Immature natural killer cell (primary cell): ENCODE measurements at places on chromosomes 1 and 21.

- no peak for DNase-seq
Measured at GRCh38 chr1:199151634-199152425, 513.0 kb downstream of the PTPRC start.

DNA sequence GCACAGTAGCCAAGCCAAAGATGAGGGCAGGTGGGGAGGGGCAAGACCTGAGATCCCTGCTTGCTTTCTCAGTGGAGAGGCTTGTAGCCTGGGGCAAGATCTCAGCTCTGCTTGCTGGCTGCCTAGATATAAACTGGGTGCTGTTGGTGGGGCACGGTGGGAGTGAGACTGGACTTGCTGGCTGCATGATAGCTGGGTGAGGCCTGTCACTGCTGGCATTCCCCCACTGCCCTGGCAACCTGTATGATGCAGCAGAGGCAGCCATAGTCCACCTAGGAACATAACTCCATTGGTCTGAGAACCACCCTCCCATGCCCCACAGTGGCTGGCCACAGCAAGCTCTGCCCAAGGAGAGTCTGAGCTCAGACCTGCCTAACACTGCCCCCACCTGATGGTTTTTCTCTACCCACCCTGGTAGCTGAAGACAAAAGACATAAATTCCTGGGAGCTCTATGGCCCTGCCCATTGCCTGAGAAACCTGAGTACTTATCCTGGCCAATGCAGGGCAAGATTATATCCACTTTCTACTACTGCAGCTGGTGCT is 261.9 kb upstream of the DEPDC1 start:
- no peak for DNase-seq

DNA sequence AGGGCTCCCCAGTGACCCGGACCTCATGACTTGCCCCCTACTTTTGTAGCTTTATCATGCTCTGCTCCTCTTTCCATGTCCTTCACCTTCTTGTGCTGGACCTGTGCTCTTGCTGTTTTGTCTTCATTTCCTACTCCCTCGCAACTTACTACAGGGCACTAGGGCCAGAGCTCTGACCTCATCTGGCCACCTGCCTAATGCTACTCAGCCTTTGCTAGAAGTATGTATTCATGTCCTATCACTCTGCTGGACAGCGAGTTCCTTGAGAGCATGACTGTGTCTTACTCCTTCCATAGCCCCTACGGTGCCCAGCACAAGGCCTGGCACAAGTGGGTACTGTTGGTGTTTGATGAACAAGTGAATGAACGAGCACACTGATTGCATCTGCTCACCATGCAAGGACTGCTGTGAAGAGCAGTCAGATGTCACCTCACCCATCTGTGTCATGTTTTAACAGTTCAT is 1.9 kb downstream of the MTFR1L start:
- no peak for DNase-seq

DNA sequence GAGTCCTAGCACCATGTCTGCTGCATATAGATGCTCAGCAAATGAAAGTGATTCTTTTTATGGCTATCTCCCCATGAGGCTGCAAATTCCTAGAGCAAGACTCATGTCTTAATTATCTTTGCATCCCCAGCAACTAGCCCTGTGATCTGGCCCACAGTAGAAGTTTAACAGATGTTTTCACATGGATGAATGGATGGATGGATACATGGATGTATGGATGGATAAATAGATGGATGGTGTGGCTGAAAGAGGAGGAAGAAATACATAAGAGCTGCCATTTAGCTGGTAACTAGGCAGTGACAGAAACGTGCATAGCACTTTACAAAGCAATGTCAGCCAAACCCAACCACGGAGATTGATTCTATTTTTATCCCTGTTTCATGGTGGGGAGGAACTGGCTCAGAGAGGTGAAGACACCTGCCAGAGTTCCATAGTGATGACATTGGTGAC is 32.7 kb upstream of the ZBTB40 start:
- no peak for DNase-seq

DNA sequence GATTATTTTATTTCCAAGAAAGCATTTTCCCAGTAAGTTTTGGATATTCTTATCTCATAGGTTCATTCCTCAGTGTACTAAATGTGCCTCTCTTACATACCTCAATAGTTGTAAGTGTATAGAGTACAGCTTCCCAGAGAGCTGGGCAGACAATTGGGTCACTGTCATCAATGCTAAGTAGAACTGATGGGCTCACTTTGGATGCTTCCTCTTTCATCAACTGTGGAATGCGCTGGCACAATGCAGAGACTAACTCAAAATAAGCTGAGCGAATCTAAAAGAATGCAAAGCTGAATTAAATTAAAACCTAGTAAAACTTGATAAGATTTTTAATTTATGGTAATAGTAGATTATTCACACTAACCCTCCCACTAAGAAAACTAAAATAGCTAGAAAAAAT is 21.5 kb downstream of the LTN1 start:
- no peak for DNase-seq

GRCh38 chr1:149962039-149962647 is 25.5 kb upstream of the MTMR11 start:
- peak; percentile 61 for DNase-seq

GRCh38 chr21:37686991-37687810 is 229.1 kb downstream of the KCNJ6 start:
- DNase-seq: no peak

DNA sequence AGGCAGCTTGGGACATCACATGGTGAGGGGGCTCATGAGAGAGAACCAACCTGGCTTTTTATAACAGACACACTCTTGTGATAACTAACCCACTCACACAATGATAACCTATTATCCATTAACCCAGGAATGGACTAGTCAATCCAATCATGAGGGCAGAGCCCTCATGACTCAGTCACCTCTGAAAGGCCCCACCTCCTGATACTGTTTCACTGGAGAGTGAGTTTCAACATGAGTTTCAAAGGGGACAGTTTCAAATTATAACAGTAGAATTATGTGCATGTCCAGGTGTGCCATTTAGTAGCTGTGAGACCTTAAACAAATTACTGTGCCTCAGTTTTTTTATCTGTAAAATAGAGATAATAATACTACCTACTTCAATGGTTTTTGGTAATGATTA is 47.6 kb upstream of the PPP2R5A start:
- DNase-seq: no peak

GRCh38 chr1:175380521-175381300 is 188.1 kb upstream of the KIAA0040 start:
- DNase-seq: no peak

- no peak for DNase-seq
Measured at GRCh38 chr1:181079382-181079781, 9.1 kb upstream of the IER5 start.

GRCh38 chr1:225318706-225319575 is 108.9 kb downstream of the LBR start:
- DNase-seq: peak; percentile 3

GRCh38 chr1:31576201-31576669 is at the start of gene TINAGL1:
TINAGL1 (plus strand) TSS chr1:31576515; CDS start chr1:31577149, 634 bp downstream.
- no peak for DNase-seq

DNA sequence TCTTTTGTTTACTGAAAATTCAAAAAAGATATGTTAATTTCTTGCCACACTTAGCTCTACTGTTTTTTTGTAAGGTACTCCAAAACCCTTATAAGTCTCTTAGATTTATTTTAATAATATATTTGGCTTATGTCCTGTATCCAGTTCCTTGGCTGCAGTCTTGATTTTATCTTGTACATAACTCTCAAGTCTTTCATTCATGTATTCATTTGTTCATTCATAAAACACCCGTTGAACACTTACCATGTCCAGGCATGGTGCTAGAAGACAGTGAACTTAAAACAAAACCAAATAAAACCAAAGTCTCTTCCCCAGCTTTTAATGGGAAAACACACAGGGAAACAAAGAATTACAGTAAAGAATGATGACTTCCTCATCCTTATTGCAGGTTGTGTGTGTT is 215.8 kb downstream of the FGGY start:
- DNase-seq: no peak

DNA sequence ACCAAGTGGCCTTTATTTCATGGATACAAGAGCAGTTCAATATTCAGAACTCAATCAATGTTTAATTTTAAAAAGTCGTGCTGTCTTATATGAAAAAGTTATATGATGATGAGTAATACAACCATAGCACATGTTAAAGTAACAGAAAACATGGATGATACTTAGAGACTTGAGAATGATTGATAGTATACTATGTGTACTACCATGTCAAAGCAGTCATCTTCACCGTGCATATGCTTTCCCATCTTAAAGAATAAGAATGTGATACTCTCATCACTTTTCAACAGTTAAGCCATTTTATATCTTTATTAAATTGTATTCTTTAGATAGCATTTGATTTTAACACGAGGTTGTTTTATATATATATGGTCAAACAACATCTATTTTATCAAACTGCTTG is 535.9 kb upstream of the ADAMTS5 start:
- DNase-seq: no peak

GRCh38 chr1:227560393-227561173 is 2.8 kb upstream of the ZNF678 start:
- no peak for DNase-seq

GRCh38 chr1:236480758-236481436 is 42.9 kb upstream of the LGALS8 start:
- DNase-seq: no peak

GRCh38 chr1:77796695-77797405 is 17.4 kb downstream of the MIGA1 start:
- no peak for DNase-seq

DNA sequence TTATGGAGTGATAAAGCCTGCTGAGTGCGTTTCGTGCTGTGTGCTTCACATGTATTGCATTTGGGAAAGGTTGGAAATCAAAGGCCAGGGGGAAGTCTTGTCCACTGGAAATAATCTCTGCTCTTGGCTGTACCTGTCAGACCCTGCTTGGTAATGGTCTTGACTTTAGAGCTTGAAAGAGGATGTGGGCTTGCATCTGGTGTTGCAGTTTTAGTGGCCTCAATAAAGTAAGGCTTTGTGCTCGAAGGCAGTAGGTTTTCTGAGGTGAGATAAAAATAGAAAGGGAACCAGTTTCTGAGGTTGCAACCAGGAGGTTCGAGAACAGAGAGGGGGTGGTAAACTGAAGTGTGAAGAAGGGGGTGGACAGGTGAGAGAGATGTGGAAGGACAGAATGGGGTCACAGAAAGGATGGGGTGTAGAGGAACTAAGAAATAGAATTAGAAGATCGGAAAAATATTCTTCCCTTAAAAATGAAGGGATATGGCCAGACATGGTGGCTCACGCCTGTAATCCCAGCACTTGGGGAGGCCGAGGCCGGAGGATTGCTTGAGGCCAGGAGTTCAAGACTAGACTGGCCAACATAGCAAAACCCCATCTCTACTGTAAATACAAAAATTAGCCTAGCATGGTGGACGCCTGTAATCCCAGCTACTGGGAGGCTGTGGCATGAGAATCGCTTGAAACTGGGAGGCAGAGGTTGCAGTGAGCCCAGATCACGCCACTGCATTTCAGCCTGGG is 1.5 kb downstream of the S100PBP start:
- peak; percentile 50 for DNase-seq

DNA sequence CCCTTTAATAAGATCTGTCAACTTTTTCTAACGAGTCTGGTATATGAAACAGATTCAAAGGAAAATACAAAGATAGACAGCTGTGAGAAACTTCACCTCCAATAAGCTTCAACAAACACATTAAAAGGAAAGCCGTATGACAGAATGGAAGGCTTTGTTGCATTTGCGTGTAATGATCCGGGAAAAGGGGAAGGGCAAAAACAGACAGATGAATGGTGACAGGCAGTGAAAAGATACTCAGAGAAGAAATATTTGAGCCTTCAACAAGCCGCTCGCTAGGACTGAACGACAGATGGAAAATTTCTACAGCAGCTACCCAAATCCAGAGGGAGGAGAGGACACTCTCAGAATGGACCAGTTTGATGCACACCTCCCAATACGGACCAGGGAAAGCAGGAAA is 14.9 kb downstream of the COPA start:
- no peak for DNase-seq

GRCh38 chr1:223037845-223038244 is 105.2 kb downstream of the TLR5 start:
- no peak for DNase-seq

- no peak for DNase-seq
Measured at GRCh38 chr1:2987773-2988172, 33.5 kb upstream of the ACTRT2 start.

- DNase-seq: no peak
Measured at GRCh38 chr1:175095978-175096607, 28.5 kb downstream of the TNN start.

- DNase-seq: no peak
Measured at GRCh38 chr1:194865383-194865782, 1679.0 kb upstream of the B3GALT2 start.

DNA sequence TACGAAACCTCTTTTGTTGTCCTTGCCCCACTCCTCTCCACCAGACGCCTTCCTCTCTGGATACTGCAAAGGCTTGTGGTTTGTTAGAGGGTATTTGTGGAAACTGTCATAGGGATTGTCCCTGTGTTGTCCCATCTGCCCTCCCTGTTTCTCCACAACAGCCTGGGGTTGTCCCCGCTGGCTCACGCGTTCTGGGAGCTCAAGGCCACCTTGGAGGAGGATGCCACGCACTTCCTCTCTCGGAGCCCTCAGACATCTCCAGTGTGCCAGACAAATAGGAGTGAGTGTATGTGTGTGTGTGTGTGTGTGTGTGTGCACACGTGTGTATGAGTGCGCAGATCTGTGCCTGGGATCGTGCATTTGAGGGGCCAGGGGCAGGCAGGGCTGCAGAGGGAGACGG is 37.6 kb upstream of the IL19 start:
- no peak for DNase-seq

GRCh38 chr1:29255134-29255666 is 18.9 kb downstream of the PTPRU start:
- DNase-seq: no peak

GRCh38 chr1:4482526-4482925 is 171.9 kb upstream of the AJAP1 start:
- no peak for DNase-seq

- DNase-seq: no peak
Measured at GRCh38 chr1:226236826-226237225, 13.4 kb downstream of the MIXL1 start.

DNA sequence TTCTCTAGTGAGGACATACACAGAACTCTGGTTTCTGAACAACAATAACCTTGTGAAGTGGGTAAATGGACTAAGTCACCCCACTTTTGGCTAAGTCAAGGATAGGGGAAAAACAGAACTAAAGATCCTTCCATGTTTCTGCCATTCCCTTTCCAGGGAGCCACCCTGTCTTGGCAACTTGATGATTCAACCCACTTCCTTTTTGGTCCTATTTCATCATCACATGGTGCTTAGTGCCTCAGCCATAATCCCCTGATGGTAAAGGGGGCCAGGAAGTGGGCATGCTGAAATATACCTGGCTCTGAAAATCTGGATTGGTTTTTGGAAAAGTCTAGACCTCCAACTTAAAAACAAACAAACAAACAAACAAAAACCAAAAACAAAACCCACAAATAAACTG is 206.4 kb upstream of the FOXD3 start:
- DNase-seq: no peak

DNA sequence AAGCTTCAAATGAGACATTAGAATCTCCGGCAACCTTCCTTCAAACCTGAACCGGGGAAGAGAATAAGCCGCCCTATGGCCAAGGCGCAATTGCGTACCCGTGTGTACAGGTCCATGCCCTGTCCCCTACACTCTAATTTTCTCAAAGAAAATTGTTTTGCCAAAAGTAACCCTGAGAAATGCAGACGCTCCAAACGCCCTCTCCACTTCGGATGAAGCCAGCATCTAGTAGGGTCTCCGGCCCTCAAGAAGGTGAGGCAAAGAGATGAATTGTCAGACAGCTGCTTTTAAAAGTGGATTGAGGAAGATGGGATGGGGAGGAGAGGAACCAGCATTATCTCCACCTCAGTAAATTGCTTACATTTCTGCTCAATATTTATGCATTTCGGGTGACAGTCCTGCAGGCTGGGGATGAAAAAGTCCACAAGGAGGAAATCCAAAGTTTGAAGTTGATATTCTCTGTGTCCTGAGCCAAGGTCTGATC is 630 bp upstream of the LHX9 start:
- DNase-seq: no peak
